Stimulated activated CD4-positive, alpha-beta T cell treated with anti-CD3 and anti-CD28 coated beads, Interleukin-1b, Interleukin-23, amount 100 ng/mL, for 1 hour (primary cell): ENCODE measurements at places on chromosomes 6 and 20.

DNA sequence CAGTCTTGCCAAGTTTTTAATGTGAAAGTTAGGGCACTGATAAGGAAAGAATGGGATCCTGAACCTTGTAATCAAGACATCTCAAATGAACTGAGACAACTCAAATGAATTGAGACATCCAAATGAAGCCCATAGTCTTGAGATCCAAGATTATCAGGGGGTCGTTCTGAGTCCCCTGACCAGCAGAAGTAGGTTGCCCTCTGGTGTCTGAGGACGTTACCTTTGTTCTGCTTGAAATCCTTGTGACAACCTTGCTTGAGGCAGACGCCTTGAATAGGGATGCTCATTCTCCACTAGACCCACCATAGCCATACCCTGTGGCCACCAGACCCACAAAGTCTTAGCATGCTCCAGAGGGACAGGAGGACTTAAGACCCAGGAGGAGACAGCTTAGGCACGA is 37.7 kb downstream of the ZBTB9 start:
- no peak for DNase-seq

DNA sequence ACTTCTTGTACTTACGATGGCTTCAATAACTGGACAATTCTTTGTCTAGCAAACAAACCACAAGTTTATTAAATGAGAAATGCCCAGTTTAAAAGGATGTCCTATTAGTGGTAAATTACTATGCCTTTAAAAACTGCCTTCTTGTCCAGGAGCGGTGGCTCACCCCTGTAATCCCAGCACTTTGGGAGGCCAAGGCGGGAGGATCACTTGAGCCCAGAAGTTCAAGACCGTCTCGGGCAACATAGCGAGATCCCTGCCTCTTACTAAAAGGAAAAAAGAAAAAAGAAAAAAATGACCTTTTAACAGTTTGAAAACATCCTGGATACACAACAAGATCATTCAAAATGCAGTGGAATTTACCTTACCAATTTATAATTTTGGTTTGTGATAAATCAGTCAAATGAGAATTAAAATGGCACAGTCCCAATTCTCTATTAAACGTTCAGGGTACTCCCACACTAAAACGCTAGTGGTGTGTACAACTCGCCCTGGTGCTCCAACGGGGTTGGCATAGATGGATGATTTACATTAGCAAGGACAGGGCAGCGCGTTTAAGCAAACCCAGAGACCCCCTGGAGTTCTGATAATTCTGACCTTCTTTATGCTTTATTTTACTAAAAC is 2.3 kb downstream of the ZBTB2 start:
- DNase-seq: no peak

GRCh38 chr6:40408786-40409542 is 178.2 kb downstream of the LRFN2 start:
- DNase-seq: no peak

GRCh38 chr6:17200395-17200794 is 80.8 kb upstream of the RBM24 start:
- no peak for DNase-seq

DNA sequence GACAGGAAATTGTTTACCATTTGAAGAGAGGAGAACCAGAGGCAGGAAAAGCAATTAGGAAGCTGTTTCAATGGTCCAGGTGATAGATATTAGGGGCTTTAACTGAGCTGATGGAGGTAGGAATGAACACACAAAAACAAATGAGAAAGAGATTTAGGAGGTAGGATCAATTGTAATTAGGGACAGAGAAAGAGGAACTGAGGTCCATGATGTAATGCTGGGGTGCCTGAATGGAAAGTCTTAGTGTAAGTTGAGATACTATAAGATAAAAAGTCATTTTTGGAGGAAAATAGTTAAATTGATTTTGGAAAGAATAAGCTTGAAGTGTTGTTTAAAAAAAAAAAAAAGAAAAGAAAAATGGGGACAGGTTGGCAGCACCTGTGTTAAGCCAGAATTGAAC is 58.5 kb upstream of the B3GAT2 start:
- DNase-seq: no peak

- DNase-seq: no peak
Observed at GRCh38 chr20:50216543-50217206, 26.0 kb downstream of the CEBPB start.

- DNase-seq: no peak
Observed at GRCh38 chr20:25084626-25085187, 2.8 kb upstream of the VSX1 start.

GRCh38 chr6:1473598-1473997 is 84.2 kb downstream of the FOXF2 start:
- no peak for DNase-seq

- no peak for DNase-seq
Observed at GRCh38 chr6:150541576-150541975, 58.1 kb upstream of the PLEKHG1 start.

DNA sequence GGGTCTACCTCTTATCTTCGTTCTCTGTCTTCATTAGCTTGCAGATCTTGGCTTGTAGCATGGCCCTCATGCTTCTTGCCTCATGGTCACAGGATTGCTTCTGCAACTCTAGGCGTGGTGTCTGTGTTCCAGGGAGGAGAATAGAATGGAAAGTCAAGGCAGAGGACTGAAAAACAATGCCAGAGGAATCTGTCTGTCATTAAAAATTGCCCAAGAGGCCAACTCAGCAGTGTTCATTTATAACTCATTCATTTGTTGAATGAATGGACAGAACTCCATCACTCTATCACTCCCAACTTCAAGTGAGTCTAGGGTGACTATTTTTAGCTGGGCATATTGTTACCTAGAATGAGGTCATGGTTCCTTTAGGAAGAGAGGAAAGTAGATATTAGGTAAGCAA is 179.6 kb downstream of the UST start:
- no peak for DNase-seq

DNA sequence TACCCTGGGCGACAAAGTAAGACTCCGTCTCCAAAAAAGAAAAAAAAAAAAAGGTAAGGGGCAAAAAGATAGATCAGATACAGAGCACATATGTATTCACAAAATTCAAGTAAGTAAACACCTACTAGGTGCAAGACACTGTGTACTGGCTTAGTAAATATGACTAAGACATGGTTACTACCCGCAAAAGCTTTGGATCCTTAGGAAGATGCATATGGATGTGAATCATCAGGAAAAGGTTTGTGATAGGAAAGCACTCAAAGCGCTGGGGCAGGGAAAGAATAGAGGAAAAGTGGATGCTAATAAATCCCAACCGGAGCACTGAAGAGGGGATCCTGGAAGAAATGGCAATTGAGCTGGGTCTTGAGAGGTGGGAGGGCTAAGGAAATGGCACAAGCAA is 118.8 kb upstream of the FAM184A start:
- DNase-seq: no peak

GRCh38 chr6:27312146-27312949 is at the start of gene POM121L2:
POM121L2 (minus strand) TSS chr6:27312273; CDS start chr6:27312170, 103 bp downstream.
- no peak for DNase-seq

GRCh38 chr6:101146389-101146788 is 247.1 kb upstream of the GRIK2 start:
- DNase-seq: no peak

- DNase-seq: no peak
Observed at GRCh38 chr6:169852504-169853195, 101.2 kb downstream of the ERMARD start.

- no peak for DNase-seq
Observed at GRCh38 chr20:10447028-10447427, 11.9 kb downstream of the SLX4IP start.

GRCh38 chr6:126232671-126233070 is 107.2 kb upstream of the CENPW start:
- no peak for DNase-seq

DNA sequence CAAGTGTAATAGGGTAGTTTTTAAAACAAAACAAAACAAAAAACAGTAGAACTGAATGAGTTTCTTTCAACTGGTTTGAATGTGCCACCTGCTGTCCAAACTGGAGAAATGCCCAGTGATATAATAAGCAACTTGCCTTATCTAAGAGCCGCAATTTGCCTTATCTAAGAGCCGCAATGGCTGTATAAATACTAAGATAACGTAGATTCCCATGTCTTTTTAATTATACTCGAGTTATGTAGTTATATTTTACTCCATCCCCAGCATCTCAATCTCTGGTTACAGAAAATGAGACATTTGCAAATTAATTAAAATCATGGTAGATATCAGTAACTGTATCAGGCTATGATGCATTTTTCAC is 67.2 kb downstream of the RPP40 start:
- DNase-seq: no peak

- no peak for DNase-seq
Observed at GRCh38 chr20:50270569-50270968, 79.9 kb downstream of the CEBPB start.

- no peak for DNase-seq
Observed at GRCh38 chr6:22737331-22737730, 168.0 kb downstream of the HDGFL1 start.

DNA sequence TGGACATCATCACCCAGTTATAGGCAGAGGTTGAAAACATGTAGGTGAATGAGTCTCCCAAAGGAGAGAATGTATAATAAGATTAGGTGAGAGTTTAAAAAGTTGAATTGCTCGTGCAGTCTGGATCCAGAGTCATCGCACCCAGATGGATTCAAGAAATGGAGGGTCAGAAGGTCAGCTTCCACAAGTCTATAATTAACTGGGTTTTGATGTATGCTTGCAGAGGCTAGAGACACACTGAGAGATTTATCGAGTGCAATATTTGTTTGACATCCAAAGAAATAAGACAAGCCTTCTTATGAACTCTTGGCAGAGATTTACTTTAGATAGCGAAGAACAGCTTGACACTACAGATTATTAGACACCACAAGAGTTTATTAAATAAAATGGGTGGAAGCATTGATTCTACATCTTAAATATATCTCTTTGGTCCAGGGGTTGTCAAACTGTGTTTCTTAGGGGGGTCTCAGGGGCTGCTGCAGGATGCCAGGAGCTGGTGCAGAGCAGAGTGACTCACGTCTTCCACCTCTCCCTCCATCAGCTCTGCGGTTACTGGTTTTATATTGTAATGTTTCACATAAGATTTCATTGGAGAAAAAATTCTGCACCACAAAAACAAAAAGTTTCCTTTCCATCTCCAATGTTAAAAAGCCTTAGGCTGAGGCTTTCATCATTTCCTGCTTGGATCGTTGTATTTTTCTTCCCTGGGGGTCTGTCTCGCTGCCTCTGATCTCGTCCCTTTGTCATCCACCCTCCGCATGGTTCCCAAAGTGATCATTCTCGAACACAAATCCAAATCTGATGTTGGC is 176.2 kb upstream of the AHI1 start:
- no peak for DNase-seq
